ENCODE measurements at places on chromosomes 6 and 20.

GRCh38 chr20:58472273-58473018 lies 42.8 kb downstream of the APCDD1L start:
- DNase-seq: no peak

GRCh38 chr6:18496462-18496861 lies 109.3 kb downstream of the RNF144B start:
- no peak for DNase-seq

DNA sequence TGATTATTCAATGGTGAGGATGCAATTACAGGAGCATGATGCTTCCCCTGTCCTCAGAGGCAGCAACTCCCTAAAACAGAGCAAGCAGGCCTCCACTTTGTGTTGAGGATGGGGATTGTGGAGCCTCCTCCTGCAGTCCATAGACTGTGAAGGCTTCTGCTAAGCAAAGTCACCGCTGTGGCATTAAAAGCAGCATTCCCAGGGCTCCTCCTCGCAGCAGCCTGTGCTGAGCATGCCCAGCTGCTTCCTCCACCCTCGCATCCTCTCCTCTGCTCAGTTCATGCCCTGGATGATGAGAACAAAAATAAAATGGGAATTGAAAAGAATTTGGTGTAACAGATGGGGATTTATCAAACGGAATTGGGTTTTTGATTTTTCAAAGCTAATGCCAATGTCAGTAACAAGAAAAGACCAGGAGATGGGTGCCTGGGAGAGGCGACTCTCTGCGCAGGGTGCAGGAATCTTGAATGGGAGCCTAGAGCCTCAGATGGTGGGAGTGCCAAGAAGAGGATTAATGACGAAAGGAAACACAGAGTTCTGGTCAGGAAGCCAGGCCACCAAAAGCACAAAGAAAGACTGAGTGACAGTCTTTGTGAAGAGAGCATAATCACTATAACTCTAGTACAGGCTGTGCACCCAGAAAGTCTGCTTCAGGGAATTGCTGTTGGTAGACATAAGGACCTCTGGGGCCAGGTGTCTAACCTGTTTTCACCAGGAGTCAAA lies 347.6 kb downstream of the TPBG start:
- no peak for DNase-seq

DNA sequence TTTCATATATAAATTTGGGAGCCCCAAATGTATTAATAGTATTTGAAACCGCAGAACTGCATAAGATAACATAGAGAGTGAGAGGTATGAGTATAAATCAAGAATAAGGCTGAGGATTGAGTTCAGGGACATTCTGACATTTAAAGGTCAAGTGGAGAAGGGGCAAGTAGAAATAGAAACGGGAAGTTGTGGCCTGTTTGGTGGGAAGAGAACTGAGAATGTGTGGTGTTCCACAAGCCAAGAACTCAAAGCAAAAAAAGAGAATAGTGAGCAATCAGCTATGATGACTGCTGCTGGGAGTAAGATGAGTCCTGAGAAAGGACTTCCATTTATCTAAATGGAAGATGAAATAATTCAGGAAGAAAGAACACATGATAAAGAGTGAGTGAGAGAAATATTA lies 418.4 kb downstream of the CD109 start:
- DNase-seq: no peak

DNA sequence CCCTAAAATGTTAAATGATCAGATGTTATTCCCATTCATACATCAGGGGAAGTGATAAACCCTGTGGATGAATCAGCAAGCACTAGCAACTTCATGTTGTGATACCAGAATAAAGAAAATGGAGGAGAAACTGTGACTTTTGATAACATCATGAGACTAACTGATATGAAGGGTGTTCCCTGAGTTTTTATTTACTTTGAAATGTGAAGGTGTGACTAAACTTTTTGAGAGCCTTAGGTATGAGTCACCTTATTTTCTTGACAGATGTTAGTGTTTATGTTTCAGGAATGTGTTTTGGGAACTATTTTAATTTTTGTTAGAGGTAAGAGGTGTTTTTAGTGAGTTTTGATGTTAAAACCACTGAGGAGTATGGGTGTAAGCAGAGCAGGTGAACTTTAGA lies 4.4 kb downstream of the PARD6B start:
- DNase-seq: no peak

DNA sequence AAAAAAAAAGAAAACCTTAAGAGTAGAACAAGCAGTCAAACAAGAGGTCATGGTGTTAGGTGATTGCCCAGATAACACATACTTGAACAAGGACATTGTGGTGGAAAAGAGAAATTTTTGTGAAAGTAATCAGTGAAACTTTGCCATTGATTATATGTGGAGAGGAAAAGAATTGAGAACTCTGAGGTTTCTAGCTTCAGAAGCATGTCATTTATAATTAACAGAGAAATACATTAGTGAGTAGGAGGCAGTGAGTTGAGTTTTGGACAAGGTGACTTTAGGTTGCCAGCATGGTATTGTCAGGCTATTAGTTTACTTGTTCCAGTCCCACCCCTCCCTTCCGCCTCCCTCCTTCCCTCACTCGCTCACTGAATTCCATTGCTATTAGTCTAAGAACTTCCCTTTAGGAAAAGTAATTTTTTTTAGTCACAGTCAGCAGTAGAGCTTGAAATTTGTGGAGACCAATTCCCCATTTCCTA lies 17.2 kb downstream of the TAB2 start:
- DNase-seq: no peak

DNA sequence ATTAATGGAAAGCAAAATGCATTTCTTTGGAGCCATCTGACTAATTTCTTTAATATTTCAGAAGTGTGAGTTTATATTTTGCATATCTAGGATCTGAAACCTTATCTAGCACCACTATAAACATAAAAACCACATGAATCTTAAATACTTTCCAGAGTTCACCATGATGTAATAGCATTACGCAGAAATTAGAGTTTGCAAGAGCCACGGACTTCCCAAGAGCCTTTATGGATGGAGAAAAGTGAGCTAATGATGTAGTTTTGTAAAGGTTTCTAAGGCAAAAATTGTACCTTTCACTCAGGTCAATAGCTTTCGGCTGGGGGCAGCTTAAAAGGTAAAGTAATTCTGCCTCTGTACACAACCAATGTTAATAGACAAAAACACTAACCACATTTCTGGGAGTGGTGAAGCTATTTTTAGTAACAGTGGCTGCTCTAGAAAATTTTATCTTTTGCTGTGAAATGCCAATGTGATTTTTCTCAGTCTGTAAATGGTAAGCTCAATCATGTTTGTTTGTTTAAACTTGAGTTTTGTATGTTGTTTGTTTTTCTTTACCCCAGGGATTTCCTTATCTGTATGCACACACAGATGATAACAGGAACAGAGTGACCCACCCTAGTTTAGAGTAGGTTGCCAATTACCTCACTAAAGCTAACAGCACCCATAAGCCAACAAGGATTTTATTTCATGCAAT lies 80.5 kb downstream of the FILIP1 start:
- no peak for DNase-seq

DNA sequence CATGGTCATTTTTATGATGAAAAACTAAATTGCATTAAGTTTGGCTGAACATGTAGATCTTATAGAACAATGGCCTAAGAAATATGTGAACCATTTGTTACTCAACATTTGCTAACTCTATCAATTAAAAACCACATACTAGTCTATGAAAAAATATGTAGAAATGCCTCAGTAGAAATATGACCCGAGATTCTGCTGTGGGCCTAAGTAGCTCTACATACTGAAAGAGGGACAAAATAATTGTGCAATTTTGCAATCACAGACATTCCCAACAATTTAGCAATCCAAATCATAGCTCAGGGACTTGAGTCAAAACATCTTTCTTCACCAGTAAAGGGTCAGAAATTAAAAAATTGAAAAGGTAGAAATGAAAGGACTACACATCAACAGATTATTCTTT lies 619.0 kb downstream of the FRK start:
- no peak for DNase-seq

- no peak for DNase-seq
Observed at GRCh38 chr6:163284151-163284550, 130.4 kb upstream of the QKI start.

- DNase-seq: no peak
Observed at GRCh38 chr6:4943716-4944115, 60.1 kb downstream of the RPP40 start.

DNA sequence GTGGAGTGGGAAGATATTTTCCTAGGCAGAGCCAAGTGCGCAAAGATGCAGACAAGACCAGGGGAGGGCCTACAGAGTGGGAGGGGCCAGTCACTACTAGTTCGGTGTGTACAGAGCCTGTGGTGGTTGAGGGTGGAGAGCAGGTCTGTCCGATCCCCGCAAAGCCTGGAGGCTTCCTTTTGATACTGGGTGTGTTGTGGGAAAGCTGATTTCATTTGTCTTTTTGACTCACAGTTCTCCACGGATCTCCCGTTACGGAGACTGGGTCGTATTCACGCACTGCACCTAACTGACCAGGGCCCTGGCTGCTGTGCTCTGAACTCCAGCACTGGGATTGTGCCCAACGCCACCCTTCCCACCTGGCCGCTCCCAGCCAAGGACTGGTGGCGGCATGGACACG lies 1.4 kb upstream of the TIAM2 start:
- DNase-seq: no peak

DNA sequence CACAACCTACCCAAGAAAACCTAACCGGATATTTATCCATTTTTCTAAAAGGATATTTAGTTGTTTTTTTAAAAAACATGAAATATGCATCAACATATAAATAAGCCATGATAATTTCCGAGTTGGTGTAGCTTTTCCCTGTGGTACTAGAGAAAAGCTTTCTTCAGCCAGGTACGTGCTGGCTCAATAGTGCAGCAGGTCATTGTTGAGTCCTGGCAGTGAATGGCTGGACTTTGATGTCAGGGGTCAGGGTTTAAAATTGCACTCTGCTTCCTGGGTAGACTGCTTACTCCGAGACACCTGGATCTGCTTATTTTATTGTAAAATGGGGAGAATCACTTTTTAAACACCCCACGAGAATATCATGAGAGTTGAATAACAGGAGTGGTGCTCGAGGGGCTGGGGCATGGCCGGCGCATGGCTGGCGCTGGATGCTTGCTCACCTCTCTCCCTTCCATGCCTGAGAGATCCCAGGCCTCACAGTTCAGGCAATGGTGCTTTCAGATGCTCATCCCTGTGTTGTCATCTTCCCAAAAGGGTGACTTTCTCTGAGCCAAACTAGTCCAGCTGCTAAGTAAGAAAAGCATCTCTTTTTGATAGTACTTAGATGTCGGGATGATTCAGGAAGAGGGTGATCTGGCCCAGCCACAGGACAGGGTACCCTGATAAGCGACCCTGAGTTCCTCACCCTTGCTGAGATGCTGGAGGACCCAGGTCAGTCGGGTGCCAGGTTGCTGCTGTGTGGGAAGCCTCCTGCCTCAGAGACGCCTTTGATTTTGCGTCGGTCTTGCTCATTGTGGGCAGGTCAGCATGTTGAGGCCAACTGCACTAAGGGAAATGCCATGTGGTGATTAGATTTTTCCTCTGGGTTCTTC lies 269.1 kb upstream of the FOXQ1 start:
- DNase-seq: no peak

GRCh38 chr20:13883425-13883824 lies 98.6 kb downstream of the NDUFAF5 start:
- no peak for DNase-seq

DNA sequence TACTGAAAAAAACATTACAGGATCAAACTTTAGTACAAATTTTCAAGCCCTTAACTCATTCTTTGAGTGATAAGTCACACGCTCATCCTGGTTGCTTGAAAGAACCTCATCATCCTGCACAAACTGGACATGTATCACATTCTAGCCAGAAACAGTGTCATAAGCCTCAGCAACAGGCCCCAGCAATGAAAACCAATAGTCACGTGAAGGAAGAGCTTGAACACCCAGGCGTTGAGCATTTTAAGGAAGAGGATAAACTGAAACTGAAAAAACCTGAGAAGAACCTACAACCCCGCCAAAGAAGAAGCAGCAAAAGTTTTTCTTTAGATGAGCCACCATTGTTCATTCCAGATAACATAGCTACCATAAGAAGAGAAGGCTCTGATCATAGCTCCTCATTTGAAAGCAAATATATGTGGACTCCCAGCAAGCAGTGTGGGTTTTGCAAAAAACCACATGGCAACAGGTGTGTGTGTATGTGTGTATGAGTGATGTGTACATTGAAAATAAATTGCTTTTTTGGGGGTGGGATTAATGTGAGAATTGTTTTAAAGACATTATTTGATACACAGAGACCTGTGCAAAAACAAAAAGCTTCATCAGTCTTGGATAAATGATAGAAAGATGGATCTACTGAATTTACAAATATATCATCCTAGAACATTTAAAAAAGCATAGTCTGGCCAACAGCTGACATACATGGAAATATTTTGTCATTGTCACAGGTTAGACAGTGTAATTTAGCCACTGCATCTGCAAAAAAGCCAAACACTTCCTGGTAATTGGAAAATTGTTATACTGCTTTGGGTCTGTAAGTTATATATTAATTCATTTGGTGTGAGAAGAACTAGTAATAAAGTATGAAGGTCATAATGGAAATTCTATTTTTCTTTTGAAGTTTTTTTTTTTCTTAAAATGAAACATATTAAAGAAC lies 50.1 kb downstream of the PHF3 start:
- no peak for DNase-seq

DNA sequence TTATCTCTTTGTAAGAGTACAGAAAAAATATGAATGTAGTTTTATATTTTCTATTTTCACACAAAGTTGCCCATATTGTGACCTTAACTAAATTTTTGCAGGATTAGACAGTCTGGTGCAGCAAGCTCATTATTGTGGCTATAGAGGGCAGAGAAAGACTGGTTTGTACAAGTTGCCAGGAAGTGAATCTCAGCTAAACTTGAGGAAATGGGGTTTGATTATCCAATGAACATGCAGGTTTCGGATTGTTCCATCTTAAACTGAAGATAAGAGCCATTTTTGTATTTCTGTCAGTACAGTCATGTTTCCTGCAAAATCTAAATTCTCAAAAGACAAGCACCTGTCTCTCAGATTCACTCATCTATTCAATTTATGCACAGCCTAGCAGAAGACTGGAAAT lies 390.9 kb downstream of the MMUT start:
- DNase-seq: no peak

DNA sequence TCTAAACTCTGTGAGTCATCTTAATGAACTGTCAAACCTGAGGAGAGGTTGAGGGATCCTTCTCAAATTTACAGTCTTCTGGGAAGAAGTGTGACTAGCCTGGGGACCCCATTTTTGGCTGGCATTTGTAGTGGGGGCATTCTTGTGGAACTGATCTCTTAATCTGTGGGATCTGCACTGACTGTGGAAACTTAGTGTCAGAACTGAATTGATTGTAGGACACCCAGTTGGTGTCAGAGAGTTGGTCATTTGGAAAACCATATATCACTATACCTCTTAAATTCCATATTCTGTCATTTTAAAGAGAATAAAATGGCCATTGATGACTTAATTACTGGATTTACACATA lies 48.3 kb downstream of the LAMA4 start:
- no peak for DNase-seq

DNA sequence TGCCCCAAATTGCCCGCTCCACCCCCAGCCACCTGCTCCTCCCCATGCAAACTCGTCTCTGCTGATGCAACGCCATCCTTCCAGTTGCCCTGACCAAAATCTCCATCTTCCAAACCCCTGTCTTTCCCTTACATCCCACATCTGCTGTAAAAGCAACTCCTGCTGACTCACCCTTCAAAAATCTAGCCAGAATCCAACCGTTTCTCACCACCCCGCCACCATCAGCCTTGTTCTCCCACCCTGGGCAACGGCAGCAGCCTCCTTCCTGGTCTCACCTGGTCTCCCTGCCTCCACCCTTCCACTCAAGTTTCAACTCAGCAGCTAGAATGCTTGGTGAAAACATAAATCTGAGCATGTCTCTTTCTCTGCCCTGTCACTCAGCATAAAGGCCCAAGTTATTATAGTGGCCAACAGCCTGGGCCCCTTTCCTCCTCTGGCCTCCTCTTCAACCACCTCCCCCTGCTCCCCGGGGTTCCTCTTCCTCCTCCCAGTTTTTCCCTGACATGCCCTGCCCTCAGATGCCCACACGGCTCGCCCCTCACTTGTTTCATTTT lies 7.2 kb upstream of the SYNJ2 start:
- no peak for DNase-seq
